ENCODE measurements at places on chromosomes 2 and 18.

DNA sequence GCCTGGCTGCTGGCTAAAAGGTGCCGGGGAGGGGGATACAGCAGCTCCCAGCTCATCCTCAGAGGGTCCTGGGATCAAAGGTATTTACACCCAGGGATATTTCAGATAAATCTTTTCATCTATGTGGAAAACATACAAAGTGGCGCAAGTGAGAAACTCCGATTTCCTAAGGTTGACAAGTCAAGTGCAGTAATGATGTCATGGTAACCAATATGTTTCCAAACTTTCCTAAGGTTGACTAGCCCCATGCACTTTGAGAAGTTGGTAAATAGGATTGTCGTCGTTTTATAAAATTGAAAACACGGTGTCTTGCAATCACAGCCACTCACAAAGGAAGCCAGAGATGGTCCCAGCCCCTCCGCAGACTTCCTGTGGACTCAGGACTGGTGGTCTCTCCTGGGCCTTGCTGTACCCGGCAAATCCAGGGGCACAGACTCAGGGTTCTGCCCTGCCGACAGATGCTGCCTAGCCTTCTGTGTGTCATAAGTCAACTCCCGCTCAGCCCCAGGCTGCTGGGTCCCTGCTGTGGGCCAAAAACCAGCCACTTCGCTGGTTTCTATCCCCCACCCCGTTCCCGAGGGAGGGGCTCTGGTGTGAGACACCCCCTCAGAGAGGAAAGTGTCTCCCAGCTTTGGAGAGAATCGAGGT, 111.2 kb upstream of the PPP1CB start:
- DNase-seq: no peak

- no peak for DNase-seq
These were observed 22.7 kb upstream of the KCNG3 start for GRCh38 chr2:42516418-42516901.

GRCh38 chr2:68280796-68281195, 28.5 kb upstream of the PPP3R1 start:
- DNase-seq: no peak

GRCh38 chr2:24613154-24613814, 122.2 kb downstream of the NCOA1 start:
- no peak for DNase-seq

GRCh38 chr2:218060118-218060517, 8.9 kb upstream of the RUFY4 start:
- no peak for DNase-seq

DNA sequence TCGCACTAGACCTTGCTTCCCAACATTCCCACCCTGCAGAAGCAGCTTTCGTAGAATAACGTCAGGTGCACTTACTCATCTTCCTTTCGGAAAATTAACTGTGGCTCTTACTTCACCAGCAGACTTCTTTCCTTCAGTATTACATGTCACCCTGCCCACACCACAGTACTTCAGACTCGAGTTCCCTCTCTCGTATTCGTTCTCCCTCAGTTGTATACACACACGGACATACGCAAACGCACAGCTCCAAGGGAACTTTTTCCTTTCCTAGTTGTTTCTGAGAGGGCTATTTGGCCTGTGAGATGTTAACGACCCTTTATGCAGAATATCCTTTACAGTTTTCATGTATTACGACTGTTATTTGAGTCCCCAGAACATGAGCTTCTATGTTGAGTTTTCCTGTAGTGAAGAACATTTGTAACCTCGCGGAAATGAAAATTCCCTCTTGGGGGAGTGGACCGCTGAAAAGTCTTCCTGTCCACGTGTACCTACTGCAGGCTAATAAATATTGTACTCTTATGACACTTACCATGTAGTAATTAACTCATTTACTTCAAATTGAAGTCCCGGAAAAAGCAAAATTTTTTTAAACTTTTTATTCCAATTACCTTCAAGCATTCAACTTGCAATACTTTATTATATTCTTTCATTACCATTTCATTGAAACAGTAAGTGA, 908 bp downstream of the ERLEC1 start:
- no peak for DNase-seq

- no peak for DNase-seq
These were observed 93.5 kb upstream of the MGAT4A start for GRCh38 chr2:98824256-98825019.

DNA sequence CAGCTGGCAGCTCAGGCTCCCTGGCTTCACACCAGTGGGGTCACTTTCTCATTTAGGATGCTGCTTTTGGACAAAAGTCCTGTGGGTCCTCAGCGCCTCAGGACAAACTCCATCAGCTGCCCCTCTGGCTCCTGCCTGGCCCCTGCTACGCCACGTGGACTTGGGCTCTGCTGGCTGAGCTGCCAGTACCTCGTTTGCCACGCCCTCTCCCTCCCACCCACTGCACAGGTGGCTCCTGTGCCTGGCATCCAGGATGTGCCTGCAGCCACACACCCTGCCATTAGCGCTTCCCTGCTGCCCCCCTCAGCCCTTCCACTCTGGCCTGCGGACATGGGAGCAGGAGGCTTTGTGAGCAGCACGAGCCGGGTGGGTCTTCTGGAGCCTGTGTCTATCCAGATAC, 118.9 kb downstream of the ZNF236 start:
- no peak for DNase-seq

DNA sequence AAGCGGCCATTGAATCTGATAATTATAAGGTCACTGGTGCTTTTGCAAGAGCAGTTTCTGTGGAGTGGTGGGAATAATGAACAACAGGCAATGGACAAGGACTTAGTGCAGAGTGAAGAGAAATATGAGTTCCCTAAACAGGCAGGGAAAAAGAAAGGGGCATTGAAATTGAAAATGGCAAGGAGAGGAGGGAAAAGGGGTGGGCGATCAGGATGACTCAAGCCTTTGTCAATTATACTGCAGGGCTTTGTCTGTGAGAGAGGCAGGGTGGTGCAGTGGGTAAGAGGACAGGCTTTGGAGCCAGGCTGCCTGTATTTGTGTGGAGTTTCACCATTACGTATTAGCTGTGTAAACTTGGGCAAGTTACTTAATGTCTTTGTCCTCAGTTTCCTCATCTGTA, 29.5 kb upstream of the PAIP2B start:
- no peak for DNase-seq

- DNase-seq: peak; percentile 75
These were observed 4.3 kb downstream of the SOX11 start for GRCh38 chr2:5696404-5696944.

DNA sequence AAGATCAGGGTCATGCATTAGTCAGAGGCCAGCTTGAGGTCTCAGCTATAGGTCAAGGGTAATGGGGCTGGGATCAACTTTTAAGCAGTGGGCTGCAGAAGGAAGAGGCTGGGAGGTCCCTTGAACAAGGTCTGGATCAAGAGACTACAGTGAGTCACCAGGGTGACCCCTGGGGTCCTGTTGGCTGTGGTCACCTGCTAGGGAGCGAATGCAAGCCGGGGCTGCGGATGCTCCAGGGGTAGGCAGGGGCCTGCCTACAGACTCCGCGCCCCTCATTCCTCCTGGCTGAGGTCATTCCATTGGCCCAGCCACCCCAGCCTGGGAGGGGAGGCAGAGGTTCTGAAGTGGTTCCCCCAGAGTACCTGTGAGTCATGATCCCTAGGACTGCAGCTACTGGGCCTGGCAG, 110.4 kb downstream of the CYP26B1 start:
- no peak for DNase-seq

GRCh38 chr2:238053191-238053776, 7.5 kb upstream of the SCLY start:
- DNase-seq: no peak

DNA sequence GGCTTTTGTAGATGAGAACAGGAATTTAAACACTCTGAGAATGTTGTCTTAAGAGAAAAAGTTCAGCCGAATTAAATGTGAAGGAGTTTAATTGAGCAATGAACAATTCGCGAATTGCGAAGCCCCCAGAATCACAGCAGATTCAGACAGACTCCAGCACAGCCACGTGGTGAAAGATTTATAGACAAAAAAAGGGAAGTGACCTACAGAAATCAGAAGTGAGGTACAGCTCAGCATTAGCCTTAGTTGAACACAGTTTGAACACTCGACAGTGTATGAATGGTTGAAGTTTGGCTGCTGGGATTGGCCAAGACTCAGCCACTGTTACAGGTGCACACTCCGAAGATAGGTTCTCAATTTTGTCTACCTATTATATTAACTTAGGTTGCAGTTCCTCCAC, 264.0 kb upstream of the CHST9 start:
- no peak for DNase-seq

DNA sequence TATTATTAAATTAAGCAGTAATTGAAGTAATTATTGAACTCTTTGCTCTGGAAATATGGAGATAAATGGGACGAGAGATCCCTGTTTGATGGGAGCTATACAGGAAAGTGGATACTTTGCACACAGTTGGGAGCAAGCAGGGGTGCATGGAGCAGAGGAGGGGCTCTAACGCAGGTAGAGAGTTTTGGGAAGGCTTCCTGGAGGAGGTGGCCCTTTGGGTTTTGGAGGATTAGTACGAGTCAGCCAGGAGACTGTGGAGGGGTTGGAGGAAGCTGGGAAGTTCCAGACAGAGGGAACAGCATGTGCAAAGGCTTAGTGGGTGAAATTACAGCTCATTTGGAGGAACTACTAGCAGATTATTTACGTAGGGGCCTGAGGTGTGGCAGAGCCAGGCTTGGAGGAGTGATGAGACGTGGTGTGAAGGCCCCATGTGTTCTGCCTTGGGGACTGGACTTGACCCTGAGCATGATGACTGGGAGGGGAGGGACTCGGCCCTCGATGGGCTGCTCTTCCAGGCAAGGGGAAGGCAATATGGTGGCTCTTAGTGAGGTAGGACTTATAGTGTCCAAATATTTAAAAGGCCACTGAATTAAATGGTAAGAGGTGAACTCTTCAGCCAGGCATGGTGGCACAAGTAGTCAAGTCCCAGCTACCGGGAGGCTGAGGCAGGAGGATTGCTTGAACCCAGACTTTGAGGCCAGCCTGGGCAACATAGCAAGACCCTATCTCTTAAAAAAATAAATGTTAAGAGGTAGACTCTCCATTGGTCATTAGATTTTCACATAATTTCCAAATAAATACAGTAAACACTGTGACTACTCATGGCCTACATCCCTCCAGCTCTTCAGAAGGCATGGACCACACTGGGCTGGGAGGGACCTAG, 30.2 kb downstream of the GREB1 start:
- no peak for DNase-seq

DNA sequence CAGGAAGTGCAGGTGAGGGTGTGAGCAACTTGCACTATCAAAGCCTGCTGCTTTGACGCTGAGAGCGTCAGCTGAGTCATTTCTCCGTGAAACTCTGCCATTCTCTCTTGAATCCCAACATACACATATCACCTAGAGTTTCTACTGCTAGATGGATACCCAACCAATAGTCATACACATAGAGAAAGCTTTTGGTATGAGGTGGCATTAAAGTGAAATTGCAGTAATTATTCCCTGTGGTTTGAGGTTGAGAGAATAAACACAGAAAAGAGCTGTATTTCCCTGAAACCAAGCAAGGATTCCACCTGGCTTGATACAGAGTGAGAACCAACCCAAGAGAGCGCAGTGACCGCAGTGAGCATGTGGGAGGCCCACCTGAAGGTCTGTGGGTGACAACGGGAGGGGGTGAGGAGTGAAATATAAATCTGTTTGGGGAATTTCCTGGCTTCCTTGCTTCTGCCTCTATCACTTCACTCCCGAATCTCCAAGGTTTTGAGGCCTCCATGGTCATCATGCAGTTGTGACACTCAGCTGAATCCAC, 28.8 kb upstream of the TMEM18 start:
- DNase-seq: no peak

DNA sequence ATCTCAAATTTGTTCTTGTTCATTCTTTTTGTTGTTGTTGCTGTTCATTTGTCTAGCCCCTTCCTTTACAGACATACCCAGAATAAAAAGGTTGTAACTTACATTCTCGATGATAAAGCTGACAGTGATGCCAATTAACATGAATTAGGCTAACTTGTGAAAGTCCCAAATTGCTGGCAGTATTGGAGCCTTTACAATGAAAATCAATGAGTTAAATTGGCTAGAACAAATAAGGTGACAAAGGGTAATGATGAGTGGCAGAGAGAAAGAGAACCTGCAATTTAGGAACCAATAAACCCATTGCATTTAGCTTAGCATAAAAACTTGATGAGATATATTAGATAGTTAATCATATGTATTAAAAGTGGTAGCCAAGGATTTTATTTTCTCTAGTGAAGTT, 521.0 kb downstream of the ADCYAP1 start:
- no peak for DNase-seq

DNA sequence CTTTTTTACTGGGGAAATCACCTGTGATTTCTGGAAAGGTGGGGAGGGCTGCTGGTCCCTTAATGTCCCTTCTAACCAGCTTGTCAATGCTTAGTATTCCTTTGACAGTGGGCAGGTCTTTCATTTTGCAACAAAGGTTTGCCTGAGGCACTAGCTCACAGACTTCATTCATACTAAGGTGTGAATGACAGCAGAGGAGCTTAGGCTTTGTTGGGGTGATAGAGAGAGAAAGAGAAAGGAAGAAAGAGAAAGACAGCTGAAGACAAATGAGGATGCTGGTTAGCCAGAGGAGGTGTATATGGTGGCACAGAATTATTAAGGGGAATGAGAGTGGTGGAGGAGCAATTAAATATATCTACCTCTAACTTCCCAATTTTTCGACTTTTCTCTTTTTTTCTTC, 28.9 kb upstream of the GTF2A1L start:
- no peak for DNase-seq

DNA sequence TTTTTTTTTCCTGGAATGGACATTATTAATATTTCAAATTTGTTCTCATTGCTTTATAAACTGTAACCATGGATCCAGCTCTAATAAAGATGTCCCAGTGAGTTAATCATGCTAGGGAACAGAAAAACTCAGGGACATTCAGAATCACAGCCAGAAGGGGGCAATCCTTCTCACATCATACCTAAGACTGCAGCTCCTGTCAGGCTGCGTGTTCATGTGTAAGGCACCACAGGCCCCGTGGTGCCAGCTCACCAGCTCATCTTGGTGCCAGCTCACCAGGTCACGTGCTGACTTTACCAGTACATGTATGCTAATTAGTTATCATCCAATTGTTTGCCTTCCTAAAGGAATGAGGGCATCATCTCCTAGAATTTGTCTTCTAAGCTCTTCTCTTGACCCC, 84.7 kb upstream of the NEDD4L start:
- DNase-seq: peak; percentile 72

DNA sequence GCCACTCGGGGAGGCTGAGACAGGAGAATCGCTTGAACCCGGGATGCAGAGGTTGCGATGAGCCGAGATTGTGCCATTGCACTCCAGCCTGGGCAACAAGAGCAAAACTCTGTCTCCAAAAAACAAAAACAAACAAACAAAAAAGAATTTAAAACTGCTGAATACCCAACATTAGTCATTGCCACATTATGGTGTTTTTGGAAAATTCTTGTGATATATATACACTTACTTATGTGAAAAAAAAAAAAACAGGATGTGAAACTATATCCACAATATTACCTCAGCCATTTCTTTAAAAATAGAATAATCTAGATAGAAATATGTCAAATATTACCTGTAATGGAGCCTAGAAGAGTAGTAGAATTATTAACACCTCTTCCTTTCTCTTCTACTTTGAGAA, 288.3 kb upstream of the FN1 start:
- DNase-seq: no peak

GRCh38 chr2:217271813-217272212, 411.9 kb upstream of the TNP1 start:
- peak; percentile 56 for DNase-seq

- no peak for DNase-seq
These were observed 50.1 kb downstream of the GALR1 start for GRCh38 chr18:77299706-77300105.
